NCI-H524 (cell line): ENCODE measurements at places on chromosomes 1 and 21.

DNA sequence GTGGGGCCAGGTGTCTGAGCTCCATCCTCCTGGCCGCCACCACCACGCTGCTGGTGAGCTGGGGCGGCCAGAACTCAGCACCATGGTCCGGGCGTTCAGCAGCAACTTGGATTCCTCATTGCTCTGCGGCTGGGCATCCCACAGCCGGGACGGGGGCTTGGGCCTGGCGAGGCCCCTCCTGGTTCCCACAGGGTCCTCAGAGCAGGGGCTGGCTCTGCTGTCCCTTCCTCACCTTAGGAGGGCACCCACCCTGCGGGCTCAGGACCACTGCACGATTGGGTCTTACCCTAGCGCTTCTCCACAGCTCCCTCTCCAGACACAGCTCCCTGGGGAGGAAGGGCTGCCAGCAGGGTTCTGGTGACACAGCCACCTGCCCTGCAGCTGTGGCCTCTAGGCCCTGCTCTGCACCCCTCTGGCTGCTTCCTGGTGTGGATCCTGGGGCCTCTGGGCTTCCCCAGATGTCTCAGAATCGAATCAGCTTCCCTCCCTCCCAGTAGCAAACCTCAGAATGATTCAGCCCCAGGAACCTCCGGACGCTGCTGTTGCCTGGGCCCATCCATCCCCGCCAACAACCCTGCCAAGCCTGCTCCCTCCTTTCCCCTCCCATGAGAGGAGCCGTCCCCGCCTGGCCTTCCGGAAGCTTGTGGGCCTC, 25.0 kb downstream of the CRYAA start:
- DNase-seq = no peak

GRCh38 chr1:101200513-101200912, 36.3 kb upstream of the S1PR1 start:
- DNase-seq = no peak

DNA sequence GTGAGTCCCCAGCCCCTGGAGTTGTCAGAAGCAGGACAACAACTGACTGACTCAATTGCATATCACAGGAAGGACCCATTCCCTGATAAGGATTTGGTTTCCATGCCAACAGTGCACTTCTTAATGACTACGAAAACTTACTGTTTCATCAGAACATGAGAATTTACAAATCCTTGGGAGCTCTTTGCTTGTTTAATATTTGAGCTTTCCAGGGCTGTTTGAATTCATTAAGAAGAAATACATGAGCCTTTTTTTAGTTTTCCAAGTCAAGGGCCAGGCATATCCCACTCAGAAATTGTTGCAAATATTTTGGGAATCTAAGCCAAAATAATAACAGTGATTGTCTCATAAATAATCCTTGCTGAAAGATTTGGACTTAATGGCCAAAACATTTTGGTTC, 27.2 kb upstream of the COL24A1 start:
- no peak for DNase-seq

- DNase-seq = no peak
Measured at GRCh38 chr1:66957938-66958337, 33.1 kb downstream of the MIER1 start.

GRCh38 chr1:61279570-61279969, 197.2 kb downstream of the NFIA start:
- DNase-seq = no peak

DNA sequence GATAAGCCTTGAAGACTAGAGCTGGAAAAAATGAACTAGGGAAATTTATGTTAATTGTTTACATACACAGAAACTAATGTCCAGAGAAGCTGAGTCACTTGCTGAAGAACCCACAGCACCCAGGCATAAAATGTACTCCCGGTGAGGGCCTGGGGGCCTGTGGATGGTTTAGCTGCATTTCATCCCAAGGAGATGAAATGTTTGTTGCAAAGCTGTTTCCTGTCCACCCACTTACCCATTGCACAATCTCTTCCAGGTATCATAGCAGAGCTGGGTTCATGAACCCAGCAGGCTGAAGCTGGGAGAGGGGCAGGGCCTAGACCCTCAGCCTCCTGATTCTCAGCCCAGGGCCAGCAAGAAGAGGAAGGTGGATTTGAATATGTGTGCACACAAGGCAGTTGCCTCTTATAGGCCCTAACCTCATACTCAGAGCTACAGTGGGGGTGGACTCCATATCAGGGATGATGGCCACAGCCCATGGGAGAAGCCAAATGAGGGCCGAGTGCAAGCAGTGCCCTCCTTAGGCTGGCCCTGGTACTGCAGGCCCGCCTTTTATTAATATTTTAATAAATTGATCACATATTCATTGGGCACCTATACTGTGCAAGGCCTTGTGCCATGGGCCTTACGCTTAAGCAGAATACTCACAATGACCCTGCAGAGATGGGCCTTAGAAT, 110.8 kb downstream of the LACTBL1 start:
- no peak for DNase-seq

- no peak for DNase-seq
Measured at GRCh38 chr1:199723250-199723956, 304.1 kb upstream of the NR5A2 start.

- DNase-seq = no peak
Measured at GRCh38 chr21:42010507-42011495, 641 bp upstream of the ZBTB21 start.
